Activated T-helper 9 cell treated with anti-CD3 and anti-CD28 coated beads, Interleukin-2, amount 50 U/mL, for 16 hours (primary cell): ENCODE measurements at places on chromosomes 2 and 18.

DNA sequence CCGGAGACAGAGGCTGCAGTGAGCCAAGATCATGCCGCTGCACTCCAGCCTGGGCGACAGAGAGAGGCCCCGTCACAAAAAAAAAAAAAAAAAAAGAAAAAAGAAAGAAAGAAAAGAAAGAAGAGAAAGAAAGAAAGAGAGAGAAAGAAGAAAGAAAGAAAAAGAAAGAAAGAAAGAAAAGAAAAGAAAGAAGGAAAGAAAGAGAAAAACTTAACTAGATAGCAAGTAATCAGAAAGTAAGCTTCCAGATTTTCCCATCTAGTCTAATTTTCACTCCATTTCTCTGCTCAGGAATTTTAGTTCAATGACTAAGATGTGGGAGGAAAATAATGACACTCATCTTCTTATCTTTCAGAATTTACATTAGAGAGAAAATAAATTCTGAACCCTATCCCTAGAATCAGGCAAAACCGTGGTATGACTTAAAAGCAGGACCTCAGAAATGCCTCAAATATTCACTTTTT lies 2.4 kb downstream of the GFPT1 start:
- no peak for DNase-seq

DNA sequence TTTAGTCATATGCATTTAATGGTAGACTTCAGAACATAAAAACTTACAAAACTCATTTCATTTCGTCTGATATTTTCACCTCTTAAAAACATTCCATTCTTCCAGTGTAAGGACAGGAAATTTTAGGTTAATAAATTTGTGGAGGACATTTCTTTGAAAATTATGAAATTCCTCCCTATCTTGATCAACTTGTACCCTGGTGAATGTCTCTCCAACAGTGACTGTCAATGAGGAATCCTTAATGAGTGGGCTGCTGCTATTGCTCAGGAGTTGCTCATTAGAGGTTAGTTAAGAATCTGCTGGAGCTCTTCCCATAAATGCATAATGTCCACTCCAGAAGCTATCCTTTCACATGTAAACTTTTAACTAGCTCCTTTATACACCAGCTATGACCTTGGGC lies 69.1 kb downstream of the LRP1B start:
- no peak for DNase-seq

DNA sequence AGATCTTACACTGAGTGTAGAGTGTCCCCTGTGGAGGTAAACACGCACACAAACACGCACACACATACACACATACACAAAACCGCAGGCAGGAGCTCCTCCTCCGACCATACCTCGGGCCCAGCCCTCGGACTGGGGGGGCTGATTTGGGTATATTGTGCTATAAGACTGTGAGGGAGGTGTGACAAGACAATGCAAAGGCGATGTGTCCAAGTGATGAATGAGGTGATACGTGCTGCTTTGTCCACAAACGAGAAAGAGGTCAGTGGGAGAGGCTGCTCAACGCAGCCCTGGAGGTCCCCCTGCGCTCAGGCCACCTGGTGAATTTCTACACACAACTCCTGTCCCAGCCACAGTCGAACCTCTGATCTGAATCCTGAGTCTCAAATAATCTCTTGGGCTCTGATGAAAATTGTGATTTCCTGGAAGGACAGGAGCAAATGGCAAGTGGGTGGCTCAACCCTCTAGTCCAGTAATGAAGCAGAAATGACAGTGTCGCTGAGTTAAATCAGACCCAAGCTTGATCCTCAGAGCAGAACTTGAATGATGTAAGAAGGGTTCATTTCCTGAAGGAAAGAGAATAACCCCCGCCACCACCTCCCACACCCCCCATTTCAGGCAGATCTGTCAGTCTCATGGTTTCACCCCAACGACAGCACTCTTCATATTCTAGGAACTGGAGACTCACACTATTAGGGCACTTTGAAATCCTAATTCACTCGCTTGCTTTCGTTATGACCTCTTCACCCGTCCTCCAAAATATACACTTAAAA lies 48.9 kb upstream of the ASXL2 start:
- DNase-seq, result no peak

DNA sequence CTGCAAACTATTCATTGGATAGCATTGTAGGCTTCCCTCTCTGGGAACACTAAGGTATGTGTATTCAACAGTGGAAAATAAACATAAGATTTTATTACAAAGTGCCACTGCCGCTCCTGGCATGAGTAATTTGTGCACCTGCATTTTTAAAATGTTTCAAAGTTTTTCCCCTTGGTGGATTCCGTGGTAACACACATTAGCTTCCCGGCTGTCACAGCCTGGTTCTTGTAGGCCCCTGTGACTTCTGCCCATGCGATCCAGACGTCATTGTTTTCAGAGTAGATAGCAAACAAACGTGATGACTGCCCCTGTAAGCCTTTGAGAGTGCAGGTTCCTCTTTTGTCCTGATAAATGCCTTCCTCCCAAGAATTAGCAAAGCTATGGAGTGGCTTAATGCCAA lies 421.0 kb downstream of the ZNF521 start:
- DNase-seq, result no peak
